ENCODE measurements at places on chromosomes 5 and 9.

DNA sequence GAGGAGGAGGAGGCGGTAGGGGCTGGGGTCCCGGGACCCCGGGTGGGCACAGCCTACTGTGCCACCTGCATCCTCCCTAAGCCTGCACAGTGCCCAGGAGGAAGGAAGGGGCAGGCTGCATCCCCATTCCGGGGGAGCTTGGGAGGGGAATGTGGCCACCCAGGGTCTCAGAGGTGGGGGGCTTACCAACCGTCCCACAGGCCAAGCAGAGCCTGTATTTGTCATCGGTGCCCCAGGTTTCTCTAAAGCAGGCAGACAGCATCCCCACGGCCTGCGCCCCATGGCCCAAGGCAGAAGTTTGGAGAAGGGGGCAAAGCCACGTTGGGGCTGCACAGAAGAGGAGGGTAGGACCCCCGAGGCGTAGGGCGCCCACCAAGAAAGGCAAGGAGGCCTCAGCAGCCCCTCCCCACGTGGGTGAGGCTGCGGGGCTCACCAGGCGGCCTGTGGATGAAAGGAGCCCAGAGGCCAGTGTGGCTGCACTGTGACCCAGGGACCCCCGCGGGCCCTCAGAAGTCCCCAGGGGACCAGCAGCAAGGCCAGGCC, 507 bp upstream of the GPSM1 start:
- DNase-seq: peak; percentile 40

DNA sequence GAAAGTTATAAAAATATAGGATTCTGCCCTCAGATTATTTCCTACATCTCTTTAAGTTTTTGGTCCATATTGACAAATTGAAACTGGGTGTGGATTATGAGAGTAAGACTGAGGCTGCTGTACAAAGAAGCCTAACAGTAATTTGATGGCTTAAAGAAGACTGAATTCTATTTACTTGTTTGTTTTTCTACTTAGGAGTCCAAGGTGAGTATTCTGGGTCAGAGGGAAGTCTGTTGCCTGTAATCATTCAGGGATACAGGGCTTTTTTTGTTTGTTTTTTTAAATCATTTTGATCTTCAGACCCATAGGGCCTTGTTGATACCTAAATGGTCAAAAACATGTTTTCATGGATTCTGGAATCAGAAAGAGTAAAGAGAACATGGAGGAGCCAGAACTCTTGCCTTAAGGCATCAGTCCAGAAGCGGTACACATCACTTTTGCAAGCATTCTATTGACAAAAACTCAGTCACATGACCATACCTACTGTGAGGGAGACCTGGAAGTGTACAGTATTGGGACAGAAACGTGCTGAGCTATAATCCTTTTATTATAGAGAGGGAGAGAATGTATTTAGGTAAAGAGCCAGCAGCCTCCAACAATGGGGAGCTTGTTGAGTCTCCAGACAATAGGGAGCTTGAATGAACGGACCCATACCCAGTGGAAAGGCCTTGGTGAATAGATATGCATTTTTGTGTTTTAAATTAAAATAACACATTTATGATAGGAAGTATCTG, 102.7 kb downstream of the LRRC70 start:
- DNase-seq: no peak

- DNase-seq: peak; percentile 81
Measured at GRCh38 chr5:55226027-55226933, 835 bp downstream of the MCIDAS start.

DNA sequence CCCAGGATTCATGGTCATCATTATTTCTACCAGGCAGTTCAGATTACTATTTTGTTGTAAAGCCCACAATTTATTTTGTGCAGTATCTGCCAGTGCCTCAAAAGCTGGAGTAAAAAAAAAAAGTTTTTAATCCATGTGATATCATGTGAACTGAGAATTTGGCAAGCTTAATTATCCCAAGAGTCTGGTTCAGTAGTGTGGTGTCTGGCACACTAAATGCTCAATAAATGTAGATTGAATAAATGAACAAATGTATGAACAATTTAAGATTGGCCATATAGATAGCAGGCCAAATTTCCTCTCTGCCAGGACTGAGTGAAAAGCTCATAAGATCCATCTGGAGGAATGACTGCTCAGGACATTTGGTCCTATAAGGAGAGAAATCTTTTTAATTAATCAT, 533.0 kb downstream of the TLE1 start:
- DNase-seq: no peak

DNA sequence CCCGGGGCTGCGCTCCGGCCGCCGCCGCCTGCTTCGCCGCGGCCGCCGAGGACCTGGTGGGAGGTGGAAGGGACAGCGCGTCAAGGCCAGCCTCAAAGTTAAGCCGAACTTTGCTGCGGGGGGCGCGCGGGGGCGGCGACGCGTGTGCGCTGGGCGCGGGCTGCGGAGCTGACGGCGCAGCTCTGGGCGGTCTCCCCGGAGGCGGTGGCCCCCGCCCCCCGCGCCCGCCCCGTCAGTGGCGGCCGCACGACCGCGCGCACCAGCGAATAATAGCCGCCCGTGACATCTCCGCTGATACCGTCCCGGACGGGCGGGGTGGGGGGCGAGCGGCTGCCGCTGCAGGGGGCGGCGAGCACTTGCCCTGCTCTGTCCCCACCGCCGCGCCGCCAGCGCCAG, 579 bp upstream of the FAM78A start:
- no peak for DNase-seq

- peak; percentile 27 for DNase-seq
Measured at GRCh38 chr5:39891376-39891775, 466.6 kb upstream of the DAB2 start.

- DNase-seq: no peak
Measured at GRCh38 chr5:166123717-166124116, 2167.7 kb upstream of the WWC1 start.

DNA sequence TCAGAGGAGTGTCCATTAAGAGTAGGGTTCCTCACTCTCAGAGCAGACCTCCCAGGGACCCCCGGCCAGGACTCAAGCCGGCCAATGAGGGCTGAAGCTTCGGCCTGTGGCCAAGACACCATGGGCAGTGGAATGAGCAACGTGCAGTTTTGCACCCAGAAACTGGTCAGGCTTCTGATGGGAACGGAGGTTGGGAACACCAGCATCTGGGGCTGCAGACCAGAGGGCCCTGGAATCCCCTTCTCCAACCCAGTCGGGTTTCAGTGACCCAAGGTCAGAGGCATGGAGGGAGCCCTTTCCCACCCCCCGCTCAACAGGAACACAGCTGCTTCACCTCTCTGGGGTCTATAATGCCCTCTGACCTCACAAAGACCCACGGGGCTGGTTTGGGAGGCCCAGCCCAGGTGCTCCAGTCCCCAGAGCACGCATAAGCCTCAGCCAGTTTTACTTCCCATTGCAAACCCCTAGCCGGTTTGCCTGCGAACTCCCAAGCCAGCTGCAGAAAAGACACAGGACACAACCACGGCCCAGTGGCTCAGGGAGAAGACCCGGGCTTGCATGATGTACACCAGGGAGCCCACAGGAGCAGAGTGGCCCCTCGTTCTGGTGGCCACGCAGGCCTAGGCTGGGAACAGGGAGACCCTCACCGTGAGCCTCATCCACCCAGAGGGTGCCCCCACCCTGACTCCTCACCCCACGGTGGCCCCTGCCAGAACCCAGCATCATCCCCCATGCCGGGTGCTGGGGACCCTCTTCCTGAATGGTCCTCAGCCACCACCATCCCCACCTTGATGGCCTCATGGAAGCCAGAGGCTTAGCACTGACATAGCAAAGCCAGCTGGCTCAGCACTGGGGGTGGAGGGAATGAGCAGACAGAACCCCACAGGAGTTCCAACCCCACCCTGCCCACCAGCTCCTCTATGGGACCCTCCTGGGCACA, 30.6 kb downstream of the VAV2 start:
- DNase-seq: no peak

GRCh38 chr9:100098046-100098886, 534 bp downstream of the ERP44 start:
- peak; percentile 68 for DNase-seq

Data from EL (cell line).